Activated CD4-positive, alpha-beta T cell treated with anti-CD3 and anti-CD28 coated beads for 1 hour (primary cell): ENCODE measurements at places on chromosomes 1 and 21.

DNA sequence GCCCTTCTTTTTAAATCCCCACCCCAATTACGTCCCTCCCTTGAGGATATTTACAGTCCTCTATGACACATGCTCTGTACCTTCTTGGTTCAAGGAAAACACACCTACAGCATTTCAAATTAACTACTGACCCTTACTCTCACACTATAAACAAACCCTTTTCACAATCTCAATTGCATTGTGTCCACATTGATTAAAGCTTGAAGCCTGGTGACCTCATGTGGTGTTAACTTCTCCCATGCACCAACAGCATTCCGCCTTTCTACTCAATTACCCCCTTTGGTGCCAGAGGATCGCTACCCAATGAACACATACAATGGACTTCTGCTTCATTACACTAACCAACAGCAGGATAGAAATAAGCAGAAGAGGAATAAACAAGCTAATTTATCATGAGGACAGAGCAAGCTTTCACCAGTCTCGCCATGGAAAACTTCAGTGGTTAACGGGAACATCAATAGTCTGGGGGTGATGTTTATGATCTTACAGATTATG lies 15.2 kb downstream of the WLS start:
- DNase-seq, result no peak

GRCh38 chr1:41640141-41640751 lies 155.8 kb upstream of the EDN2 start:
- DNase-seq, result no peak

GRCh38 chr1:208065862-208066261 lies 154.9 kb upstream of the CD34 start:
- no peak for DNase-seq

DNA sequence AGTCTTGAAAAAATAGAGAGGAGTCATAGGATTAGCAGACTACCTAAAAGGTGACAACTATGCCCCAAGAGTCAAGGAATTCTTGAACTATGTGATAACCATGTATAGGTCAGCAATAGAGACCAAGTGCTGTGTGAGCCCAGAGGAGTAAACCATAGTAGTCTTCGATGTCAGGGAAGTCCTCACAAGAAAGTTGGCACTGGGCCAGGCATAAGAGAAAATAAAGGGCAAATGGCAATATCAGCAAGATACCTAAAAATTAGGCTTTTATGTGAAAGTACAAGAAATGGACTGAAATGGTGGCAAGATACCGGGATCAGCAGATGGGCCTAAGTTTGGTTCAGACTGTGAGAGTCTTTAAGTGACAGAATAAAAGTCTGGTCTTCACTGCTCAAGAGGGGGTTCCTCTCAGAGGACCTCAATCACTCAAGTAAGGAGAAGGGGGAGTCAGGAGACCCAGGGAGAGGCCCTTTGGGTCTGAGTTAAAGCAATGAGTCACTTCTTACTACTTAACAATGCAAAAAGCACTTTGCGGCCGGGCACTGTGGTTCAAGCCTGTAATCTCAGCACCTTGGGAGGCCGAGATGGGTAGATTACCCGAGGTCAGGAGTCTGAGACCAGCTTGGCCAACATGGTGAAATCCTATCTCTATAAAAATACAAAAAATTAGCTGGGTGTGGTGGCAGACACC lies 95.0 kb downstream of the TEX35 start:
- no peak for DNase-seq

- no peak for DNase-seq
Observed at GRCh38 chr1:28512058-28512611, 6.3 kb downstream of the RCC1 start.

GRCh38 chr1:163983097-163983496 lies 575.9 kb upstream of the PBX1 start:
- no peak for DNase-seq
